Left hindlimb (tissue), 1 donor: ENCODE measurements at places on chromosomes 5 and 9.

DNA sequence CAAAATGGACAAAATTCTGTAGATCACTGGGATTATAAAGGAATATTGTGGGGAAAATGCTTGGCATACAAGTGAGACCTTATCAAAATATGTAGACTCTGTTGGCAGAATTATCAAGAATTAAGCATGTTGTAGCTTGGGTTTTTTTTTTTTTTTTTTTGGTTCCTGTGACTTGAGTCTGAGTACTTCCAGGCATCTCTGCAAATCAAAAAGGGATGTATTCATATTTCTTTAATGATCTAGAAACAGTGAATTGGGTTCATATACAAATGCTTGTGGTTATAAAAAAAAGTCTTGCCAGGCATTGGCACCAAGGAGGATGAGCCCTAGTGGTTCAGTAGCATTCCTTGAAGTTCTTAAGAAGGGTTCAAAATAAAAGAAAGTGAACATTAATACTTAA lies 292.2 kb downstream of the ARHGAP26 start:
- DNase-seq: no peak

- no peak for DNase-seq
These were observed 15.4 kb upstream of the ALDOB start for GRCh38 chr9:101450931-101451330.

GRCh38 chr5:72160959-72161358 lies 53.7 kb downstream of the MAP1B start:
- no peak for DNase-seq

- DNase-seq: peak; percentile 37
These were observed 188.6 kb downstream of the CYLC2 start for GRCh38 chr9:103183701-103184171.

- DNase-seq: no peak
These were observed 91.4 kb upstream of the ACO1 start for GRCh38 chr9:32293091-32293490.

DNA sequence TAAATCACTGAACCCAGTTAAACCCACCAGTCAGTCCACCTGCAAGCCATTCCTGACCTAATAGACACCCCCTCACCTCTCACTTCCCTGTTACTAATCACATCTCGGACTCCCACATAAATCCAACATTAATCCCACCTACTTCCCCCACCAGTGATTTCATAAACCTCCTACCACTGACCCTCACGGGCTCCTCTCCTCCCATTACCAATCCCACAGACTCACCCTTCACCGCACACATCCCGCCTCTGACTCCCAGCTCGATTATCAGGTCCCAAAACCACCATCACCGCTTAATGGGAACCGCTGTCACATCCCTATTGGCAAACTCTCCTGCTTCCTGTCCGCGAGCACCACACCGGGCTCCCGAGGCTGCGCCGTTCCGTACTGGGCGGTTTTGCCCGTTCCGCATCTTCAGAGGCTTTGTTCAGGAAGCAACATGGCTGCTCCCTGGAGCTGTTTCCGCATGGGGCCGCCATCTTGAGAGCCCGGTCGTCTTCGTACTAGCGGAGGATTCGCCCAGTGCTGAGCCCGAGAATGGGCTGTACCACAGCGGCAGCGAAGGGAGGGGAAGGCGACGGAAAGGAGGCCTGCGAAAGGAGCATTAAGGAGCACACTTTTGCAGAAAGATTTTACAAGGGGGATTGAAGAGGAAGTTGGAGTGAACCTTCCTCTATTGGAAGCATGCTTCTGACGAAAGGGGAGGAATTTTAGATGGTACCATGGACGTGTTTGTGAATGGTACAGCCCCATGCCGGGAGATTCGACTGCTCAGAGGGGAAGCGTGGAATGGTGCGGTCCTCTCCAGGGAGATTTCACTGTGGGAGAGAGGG lies at the start of gene ZNF300:
ZNF300 (minus strand) TSS at position 502 of the 833 bp plus-strand sequence. CDS start 1,825 bp downstream, outside the sequence.
- DNase-seq: peak; percentile 95

- no peak for DNase-seq
These were observed 535.2 kb downstream of the IRX1 start for GRCh38 chr5:4130819-4131218.

DNA sequence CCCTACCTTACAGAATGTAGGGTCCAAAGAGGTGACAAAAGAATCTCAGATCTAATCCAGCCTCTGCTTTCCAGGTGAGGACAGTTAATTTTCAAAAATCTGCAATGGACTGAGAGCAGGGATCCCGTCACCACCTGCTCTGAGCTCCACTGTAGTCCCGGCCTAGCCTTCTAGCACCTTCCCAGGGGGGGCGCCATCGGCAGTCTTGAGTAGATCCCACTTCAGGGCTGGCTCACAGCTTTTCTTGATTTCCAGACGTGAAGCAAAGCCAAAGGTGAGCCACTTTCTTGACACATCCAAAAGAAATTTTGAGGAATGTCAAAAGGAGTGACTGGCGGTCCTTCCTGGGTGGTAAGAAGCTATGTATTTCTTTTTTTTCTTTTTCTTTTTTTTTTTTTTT lies 114.1 kb downstream of the SYK start:
- DNase-seq: no peak

GRCh38 chr9:34628656-34629490 lies at the start of gene ARID3C:
TSS of gene ARID3C (minus strand) at chr9:34629066. CDS start at chr9:34628014, 1,052 bp downstream.
- no peak for DNase-seq

GRCh38 chr9:105187781-105188180 lies 56.7 kb upstream of the SLC44A1 start:
- DNase-seq: no peak

GRCh38 chr5:103256178-103256577 lies 2.4 kb upstream of the MACIR start:
- no peak for DNase-seq

GRCh38 chr5:97163360-97163764 lies 19.7 kb downstream of the RIOK2 start:
- no peak for DNase-seq
